ENCODE measurements at places on chromosomes 4 and X.

- DNase-seq = no peak
Measured at GRCh38 chrX:95071621-95072020, 1397.6 kb downstream of the FAM133A start.

DNA sequence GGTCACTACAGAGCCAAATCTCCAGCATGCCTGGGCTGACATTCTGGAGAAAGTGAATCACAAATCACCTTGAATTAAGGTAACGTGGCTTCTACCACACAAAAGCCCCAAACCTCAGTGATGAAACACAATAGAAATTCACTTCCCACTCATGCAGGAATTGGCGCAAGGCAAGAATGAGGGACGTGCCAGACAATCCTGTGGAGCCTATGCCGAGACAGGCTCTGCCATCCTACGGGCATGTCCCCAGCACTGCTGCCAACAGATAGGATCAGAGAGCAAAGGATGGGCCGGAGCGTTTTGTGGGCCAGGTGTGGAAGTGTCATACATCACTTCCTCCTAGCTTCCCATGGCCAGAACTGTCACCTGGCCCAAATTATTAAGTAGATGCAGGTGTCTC is 118.0 kb downstream of the IRF2 start:
- no peak for DNase-seq

DNA sequence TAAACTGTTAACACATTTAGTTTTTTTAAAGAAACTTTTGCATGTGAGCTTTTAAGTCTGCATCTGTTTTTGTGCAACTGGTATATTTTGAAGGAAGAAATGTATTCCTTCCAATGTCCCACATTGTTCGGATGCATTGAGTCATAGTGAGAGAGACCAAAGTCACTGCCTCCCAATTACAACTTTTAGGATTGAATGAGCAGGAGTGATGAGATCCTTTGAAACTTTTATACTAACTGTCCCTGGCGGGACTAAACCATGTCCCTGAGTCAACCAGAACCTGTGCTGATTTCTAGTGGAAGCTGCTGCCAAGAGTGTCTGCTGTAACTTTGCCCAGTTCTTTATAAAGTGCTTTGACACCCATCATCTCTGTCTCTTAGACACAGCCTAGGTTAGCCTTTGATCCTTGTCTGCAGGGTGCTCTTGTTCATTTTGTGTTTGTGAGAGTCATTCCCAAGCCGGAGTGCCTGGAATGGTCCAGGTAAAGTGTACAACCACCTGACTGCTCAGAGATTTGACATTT is 122.7 kb downstream of the ZNF518B start:
- DNase-seq = no peak

DNA sequence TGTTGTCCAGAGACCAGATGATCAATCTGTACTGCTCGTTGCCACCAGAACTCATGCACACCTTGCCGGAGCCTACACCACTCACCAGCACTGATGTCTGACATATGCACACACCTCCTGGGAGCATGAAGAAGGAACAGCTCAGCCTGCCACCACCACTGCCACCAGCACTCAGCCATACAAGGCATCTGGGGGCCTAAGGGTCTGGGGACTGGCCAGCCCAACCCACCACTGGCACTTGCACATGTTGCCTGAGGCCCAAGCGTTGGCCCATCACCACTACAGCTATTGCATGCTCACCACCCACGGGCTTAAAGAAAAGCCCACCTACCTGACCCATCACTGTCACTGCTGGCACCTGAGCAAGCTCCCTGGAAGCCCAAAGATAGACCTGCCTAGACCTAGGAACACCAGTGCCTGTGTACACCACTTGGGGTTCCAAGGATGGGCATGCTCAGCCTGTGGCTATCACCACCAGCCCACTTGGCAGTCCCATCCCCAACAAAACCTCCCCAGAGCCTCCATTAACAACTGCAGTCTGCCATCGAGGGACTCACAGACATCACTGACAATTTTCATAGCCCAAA is 174.3 kb upstream of the GRID2 start:
- DNase-seq = no peak

DNA sequence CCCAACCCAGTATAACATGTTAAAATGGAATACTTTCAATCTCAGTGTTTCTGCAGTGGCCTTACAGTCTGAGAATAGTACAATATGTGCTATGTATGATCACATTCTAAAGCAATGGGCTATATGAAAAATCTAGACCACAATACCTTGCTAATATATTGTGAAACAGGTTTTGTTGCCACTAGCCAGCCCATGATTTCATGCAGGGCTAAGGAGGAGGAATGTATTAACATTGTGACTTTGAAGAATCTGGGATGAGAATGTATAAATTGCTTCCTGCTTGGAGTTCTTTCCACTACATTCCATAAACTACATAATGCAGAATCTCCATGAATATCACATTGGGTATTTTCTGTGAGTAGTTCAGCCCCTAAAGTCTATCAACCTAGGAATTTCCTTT is 935.4 kb upstream of the GRIA3 start:
- DNase-seq = no peak

- DNase-seq = no peak
Measured at GRCh38 chrX:37651921-37652452, 33.6 kb upstream of the XK start.

- no peak for DNase-seq
Measured at GRCh38 chr4:37431417-37431743, 186.8 kb downstream of the NWD2 start.

DNA sequence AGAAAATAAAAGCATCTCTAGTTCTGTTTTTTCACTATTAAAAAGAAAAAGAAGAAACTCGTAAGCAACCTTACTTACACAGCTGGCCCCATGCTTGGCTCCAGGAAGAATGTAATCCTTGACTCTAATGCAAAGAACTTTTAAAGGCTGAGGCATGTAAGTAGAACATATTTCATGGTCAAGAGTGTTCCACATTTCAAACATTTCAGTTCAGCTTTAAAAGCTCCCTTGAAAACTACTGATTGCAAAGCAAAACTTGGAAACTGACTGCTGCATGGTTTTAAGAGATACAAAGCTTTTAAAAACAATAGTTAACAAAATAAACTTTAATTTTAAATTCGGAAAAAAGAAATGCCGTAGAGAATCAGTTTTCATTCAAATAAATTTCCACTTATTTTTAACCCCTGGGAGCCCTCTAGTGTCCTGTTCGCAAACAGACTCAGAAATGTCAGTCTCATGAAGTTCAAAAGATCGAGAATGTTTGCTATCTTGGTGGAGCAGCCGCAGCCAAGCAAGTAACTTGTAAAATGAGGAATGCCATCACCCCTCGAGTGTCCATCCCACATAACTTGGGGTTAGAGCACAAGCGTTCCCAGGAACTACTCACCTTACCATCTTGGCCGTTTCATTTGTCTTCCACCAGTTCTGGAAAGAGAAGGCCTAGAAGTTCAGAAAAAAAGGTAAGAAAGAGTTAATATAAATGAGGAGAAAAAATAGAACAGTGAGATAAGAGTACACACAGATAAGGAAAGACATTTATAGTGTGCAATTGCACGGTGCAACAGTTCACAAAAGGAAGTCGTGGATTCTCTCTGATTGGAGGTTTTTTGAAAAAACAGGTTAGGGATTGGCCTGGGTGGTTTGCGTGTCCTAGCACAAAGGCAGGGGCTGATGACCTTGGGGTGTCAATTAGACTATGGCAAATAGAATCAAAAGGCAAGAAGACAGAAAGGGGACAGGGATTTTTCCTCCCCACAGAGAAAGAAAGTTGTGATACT is at the start of gene GASK1B:
Gene GASK1B, minus strand, starts transcription at position 765 of the 998 bp plus-strand sequence. CDS start 1,650 bp downstream, outside the sequence.
- DNase-seq = no peak

DNA sequence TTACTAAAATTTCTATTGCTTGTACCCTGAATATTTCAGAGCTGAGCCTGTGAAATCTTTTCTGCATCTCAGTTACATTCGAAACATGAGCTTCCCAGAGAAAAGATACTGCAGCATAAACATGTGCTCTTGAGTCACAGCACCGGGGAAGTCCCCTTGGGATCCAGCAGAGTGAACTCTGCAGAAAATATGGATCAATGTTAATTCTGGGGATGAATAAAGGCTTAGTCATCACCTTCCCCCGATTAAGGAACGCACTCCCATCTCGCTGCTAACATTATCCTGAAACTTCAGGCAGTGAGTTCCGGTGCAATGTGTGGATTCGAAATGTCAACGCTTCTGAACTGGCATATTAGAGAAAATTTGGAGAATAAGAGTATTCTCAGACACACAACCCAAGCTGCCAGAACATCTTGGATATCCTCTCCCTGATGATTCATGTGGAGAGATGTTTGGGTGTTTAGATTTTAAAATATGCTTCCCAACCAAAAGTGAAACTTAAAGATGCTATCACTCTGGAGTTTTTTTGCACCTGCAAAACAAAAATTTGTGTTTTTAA is 90.8 kb downstream of the IRF2 start:
- DNase-seq = no peak

DNA sequence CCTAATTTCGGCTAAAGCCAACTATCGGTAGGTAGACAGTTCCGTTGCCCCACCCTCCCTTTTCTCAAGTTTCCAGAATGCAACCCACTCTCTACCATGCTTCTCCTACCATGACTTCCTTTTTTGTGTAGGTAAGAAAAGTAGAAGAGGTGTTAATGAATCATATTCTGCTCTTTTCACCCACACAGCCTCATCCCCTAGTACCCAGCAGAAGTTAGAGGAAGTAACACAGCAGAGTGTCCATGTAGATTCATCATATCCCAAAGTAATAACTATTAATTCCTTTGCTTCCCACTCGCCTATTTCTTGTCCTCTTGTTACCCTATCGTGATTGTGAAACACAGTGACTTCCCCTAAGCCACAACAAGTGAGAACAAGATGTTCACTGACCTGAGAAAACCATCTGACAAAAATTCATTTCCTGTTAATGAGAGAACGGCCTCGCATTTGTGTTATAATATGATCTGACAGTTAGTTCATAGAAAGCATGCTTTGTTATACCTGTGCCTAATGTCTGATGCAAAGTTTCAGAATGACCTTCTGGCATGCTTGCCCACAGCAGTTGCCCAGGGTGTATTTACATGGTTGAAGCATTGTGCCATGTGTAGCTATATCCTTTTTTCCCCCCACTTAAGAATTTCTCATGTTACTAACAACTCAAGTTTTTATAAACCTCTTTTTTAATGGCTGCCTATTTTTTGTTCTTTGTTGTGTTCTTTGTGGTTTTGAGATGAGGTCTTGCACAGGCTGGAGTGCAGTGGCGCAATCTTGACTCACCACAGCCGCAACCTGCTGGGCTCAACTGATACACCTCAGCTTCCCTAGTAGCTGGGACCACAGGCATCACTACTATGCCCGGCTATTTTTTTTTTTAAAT is 185.6 kb downstream of the RAP1GDS1 start:
- peak; percentile 64 for DNase-seq

DNA sequence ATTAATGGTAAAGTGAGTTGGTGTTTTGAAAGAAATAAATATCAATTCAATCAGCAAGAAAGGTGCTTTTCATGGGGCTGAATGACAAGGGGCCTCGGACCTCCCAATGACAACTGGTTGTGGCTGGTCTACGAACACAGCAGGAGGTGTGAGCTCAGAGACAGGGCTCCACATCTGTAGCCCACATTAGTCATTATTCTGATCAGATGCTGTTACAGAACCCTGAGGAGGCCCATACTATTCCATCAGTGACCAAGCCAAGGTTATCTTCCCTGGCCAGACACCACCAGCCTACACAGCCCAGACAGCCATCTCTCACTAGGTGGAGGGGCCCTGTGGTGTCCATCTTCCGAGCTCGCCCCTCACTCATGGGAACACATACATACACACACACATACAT is 168.8 kb downstream of the SH3KBP1 start:
- no peak for DNase-seq

- DNase-seq = no peak
Measured at GRCh38 chrX:10441464-10441863, 178.9 kb downstream of the MID1 start.

DNA sequence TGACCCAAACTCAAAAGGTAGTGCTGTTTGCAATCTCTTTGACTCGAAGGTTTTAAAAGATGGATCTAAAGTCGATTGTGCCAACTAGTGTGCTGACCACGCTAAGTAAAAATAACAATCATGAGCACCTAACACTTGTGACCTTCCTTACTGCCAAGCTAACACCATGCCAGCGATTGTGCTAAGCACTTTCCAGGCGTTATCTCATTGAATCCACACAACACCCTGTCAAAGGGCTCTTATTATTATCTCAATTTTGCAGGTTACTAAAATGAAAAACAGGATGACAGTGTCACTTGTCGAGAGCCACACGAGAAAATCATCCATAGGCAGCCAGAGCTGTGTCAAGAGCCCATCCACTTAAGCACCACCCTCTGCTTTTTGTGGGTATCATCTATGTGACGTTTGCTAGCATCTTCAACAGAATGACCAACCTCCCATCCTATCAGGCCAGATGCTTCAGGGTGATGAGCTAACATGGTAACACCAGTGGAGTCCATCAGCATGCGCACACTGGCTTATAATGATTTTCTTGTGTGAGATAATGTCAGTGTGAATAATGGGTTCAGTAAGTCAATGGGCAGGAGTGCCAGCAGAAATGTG is 893 bp upstream of the GAB3 start:
- no peak for DNase-seq

DNA sequence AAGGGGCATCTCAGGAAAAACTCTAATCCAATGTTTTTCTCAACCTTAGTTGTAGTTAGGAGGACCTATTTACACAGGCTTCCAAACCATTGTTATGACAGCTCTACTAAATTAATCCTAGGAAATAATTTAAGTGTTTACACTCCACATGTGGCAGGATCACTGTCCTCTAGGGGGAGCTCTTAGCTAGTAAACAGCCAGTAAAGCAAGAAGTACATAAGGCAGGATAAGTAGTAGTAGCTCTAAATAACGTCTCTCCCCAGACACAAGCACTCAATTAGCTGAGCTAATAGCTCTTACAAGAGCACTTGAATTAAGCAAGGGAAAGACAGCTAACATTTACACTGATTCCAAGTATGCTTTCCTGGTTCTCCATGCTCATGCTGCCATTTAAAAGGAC is 37.3 kb downstream of the NUDT11 start:
- peak; percentile 2 for DNase-seq

DNA sequence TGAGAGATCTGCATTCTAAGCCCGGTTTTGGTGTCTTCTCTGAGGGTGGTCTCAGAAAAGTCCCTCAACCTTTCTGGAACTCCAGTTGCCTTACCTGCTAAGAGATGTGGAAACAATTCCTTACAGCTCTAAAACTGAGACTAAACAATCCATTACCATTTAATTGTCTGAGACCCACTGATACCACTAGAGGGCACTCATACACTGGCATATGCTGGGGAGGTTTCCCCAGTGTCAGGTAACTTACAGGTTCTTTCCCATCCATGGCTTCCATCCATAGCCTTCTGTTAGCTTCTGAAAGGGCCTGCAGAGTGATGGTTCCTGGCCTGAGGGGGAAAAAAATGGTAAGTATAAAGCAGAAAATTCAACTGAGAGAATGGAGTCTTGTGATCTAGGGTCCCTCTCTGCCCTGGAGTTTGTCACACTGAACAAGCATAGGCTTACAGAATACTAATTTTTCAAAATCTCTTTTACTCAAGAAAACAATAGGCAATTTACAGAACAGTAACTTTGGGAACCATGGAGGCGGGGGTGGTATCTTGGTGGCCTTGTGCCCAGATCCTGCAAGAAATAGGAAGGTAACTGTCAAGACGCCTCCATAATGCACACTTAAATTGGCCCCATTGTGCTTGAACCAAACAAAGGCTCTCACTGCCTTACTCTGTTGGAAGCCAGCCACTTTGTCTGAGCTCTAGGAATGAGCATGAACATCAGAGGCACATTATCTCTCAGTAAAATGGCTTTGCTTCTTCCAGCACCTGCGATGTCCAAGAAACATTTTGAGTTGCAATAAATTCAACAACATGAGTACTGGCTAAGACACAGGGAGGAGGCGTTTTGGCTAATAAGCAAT is 236.1 kb downstream of the OPHN1 start:
- DNase-seq = peak; percentile 29

Measured in CD4-positive, alpha-beta T cell treated with Interleukin-15 for 4 hours (primary cell).